Left ventricle myocardium superior (tissue), 1 donor: ENCODE measurements at places on chromosomes 1 and 21.

DNA sequence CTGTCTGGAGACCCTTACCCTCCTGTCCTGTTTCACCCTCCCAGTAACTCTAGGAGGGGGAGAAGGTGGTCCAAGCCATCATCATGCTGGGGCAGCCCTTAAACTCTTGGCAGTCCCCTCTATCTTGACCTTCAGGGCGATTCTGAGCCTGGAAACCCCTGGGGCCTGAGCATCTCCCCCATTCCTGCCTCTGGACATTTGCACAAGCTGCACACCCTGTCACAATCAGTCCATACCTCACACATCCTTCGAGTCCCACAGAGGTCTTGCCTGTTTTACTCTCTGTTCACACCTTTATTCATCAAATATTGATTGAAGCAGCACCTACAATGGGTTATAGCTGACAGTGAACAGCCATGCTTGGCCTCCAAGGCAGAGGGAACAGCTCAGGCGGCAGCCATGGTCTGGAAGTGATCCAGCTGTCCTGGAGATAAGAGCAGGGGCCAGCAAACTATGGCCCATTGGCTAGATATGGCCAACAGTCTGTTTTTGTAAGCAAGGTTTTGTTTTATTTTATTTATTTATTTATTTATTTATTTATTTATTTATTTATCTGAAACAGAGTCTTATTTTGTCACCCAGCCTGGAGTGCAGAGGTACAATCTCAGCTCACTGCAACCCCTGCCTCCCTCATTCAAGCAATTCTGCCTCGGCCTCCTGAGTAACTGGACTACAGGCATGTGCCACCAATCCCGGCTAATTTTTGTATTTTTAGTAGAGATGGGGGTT, 7.1 kb upstream of the FAM131C start:
- no peak for DNase-seq

DNA sequence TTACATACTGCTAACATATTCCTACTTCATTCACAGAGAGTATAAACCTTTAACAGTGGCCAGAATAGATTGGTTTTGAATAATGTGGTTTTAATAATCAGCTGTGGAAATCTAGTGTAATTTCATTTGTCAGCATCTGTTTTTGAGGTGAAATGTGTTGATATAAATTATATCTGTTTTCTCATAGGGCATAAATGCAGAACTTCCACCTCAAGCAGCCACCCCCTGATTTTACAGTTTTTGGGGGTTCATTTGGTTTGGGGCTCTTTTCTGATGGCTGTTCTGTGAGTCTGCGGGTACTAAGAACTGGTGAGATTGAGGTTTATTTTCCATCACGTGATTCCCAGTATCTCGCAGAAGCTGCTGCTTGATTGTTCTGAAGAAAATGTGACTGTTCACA, 23.2 kb downstream of the EDARADD start:
- DNase-seq, result no peak

- no peak for DNase-seq
Observed at GRCh38 chr21:34274001-34274400, 89.8 kb upstream of the KCNE2 start.

GRCh38 chr1:75132812-75133619, 1.2 kb upstream of the LHX8 start:
- no peak for DNase-seq

DNA sequence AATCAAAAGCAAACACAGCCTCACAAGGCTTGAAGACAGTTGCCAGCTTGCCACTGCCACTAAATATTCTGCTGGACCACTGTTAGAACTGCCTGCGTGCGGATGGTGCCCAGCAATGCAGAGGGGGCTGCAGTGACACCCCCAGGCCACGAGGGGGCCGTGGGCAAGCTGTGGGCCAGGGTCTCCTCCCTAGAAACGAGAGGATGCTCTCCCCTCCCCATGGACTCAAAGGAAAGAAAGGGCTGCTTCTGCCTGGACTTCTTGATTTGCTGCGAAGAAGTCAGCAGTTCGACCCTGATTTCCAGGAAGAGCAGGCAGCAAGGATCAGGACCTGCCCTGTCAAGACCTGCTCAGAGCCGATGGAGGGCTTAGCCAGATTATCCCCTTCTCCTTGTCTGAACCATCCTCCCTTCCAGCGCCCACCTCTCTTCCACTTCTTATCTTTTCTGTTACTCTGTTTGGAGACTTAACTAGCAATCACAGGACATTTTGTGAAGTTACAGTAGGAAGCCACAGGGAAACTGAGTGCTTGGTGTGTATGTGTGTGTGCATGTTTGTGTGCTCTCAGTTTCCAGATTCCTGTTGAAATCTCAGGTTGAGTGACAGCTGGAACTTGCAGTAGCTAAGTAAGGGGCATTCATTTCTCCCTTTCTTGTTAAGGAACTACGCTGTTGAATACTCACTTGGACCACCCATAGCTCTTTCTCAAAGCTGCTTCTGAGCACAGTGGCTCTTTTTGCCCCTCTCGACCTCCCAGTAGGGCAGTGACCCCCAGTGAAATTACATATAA, 2.7 kb downstream of the MAN1C1 start:
- DNase-seq, result peak; percentile 68

DNA sequence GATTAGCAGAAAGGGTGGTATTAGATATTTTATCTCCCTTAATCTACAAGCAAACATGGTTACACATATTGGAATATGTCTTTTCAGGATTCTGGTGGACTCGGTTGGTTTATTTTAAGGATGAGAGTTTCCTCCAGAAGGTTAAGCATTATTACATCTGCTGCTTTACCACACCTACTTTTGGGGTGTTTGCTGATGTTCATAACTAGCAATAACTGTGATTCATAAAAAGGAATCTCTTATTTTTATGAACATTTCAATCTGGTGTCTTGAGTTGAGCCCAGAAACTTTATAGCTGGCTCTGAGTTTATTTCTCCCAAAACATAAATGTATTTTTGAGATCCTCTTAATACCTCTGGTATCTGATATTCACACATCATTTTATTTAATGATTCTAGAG, 82.7 kb downstream of the LRRC8D start:
- DNase-seq, result no peak

DNA sequence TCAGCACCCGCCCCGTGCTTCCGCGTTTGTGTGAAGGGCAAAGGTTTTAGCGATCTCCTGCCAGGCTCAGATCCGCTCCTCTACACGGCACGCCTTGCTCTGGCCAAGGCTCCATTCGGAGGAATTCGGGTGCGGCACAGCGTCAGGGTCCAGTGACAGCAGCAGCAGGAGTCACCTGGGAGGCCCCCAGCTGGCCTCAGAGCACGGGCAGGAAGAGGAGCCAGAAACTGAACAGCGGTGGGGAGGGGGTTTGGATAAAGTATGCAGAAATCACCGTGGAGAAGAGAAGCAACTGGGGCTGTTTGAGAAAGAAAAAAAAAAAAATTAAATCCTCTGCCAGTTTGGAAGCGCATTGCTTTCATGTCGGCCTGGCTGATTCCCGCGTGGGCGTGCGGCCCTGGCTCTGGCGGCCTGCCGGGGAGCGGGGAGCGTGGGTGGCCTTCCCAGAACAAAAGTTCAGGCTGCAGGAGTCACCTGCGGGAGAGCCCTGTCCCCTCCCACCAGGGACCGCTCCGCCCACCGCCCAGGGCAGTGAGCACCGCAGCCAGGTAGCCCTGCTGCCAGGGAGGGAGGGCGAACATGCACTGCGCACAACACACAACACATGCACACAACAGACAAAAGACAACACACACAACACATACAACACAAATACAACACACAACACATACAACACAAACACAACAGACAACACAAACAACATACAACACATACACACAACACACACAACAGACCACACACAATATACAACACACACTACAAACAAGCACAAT, 107.6 kb downstream of the ETS2 start:
- peak; percentile 73 for DNase-seq

- DNase-seq, result no peak
Observed at GRCh38 chr1:208598021-208598420, 353.8 kb upstream of the PLXNA2 start.

DNA sequence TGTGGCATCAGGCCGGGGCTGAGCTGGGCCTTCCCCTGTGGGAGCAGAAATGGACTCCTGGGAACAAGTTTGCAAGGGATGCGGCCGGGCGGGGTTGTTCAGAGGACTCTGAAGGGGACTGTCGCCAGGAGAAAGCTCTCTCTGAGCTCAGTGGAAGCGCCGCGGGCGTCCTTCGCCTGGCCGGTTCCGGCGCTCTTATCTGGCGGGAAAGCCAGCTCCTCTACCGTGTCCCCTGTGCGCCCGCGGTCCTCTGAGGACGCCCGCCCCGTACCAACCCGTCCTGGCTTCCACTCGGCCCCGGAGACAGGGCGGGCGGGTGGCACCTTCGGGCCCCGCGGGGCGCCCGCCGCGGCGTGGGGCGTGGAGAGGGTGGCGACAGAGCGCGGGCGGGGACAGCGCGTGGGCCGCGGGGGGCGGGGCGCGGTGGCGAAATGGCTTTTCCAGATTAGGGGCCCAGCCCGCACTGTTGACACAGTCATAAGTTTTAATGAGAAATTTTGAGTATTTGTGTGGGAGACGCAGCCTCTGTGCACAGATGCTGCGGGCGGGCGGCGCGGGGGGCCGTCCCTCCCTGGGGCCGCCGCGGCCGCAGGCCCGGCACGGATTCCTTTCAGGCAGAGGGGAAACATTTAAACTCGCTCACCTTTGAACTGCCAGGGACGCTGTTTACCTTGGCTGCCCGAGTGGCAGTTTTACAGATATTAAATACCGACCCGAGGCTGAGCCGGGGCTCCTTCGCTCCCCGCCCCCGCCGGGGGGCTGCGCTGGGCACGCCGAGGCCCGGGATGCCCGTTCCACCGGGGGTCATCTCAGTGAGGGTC, 70.2 kb downstream of the FOXD2 start:
- peak; percentile 42 for DNase-seq

DNA sequence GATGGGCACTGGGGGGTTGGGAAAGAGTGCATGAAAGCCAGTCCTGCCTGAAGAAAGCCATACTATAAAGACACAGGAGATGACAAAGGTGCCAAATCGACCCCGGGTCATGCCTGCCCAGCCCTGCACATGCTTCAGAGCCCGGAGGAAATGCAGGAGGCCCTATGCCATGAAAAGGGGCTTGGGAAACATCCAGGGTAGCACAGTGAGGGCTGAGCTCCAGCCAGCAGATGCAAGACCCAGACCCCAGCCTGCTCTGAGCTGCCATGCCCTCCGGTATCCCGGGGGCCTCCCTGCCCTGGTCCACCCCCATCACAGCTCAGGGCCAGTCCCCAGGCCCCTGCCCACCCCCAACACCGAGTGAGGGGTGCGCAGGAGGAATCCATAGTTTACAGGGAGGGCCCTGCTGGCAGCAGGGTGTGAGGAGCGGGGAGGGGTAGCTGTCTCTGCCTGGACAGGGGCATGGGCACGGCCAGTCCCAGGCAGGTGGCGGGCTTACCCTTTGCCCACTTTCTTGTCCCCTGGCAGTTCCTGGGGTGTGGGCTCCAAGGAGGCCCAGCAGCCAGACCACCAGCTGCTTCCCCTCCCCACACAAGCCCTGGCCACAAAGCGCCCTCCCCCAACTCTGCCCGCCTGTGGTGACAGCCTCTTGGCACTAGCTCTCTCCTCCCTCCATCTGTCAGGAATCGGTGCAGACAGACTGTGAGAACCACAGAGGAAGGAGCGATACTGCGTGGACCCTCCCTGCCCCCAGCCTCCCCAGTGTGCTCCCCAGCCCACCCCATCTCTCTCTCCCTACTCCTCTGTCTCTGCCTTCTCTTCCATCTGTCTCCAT, 16.8 kb downstream of the LRP8 start:
- DNase-seq, result no peak

GRCh38 chr1:234686035-234686434, 76.1 kb upstream of the IRF2BP2 start:
- no peak for DNase-seq

GRCh38 chr1:230421481-230421880, 4.7 kb downstream of the PGBD5 start:
- no peak for DNase-seq

DNA sequence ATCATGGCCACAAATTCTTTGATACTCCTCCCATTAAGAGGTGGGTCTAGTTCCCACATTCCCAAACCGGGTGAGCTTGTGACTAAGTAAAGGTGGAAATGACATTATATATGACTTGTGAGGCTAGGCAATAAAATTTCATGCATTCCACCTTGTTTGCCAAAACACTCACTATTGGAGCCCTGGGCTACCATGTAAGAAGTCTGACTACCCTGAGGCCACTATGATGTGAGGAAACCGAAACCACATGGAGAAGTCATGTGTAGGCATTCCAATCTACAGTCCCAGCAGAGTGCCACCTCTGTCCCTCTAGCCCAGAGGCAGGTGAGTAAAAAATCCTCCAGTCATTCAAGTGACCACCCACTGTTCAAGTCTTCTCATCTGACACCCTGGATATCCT, 17.9 kb upstream of the SMG7 start:
- no peak for DNase-seq

DNA sequence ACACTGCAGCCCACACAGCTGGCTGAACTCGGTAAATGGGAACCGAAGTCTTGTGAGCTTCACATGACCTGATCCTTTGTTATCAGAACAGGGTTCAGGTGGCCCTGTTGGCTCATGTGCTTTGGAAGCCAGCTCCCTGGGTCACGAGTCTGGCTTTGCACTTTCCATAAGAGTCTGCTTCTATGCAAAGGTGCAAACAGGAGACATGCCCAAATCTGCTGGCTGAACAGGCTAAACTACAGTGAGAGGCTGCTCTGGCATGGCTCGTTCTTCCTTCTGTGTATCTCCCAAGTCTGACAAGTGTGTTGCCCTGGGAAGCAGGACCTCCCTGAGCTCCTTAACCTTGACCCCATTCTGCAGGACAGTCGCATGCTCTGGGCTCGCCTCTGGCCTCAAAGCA, 549.6 kb downstream of the KIF26B start:
- no peak for DNase-seq

- DNase-seq, result no peak
Observed at GRCh38 chr1:154481053-154481452, 21.0 kb upstream of the TDRD10 start.
